ENCODE measurements at places on chromosomes 7 and 10. TPM values are rescaled to one million over a fixed set of nuclear protein-coding genes. Genes with fewer than 3 reads are reported as not detected.

ZNF488 gene
- not detected for total RNA-seq

SLC29A4 gene
- 2.2 TPM for total RNA-seq

ITGB8 gene
- 12.0 TPM for total RNA-seq

CRYGN gene
- total RNA-seq = 1.7 TPM

TAS2R16 gene
- not detected for total RNA-seq

NCF1 gene
- total RNA-seq = 7.0 TPM

SPDYE2 gene
- total RNA-seq = not detected

GRB10 gene
- 106 TPM for total RNA-seq

IMPDH1 gene
- total RNA-seq = 60.1 TPM

CALD1 gene
- total RNA-seq = 1,102 TPM

GNB2 gene
- 185 TPM for total RNA-seq

ATG9B gene
- 0.12 TPM for total RNA-seq

PNPLA8 gene
- total RNA-seq = 31.2 TPM

CC2D2B gene
- total RNA-seq = 12.2 TPM

MARVELD1 gene
- 87.4 TPM for total RNA-seq

HMX2 gene
- total RNA-seq = not detected

CCDC172 gene
- total RNA-seq = not detected

GARIN1A gene
- 6.1 TPM for total RNA-seq

KCNIP2 gene
- total RNA-seq = 9.0 TPM

GPR141 gene
- 4.2 TPM for total RNA-seq

ARMC3 gene
- not detected for total RNA-seq

ACSL5 gene
- total RNA-seq = 13.4 TPM

BCCIP gene
- 36.1 TPM for total RNA-seq

POLR2J2 gene
- 10.0 TPM for total RNA-seq

ANKRD61 gene
- total RNA-seq = not detected

MYH16 gene
- 0.29 TPM for total RNA-seq

CUL2 gene
- 24.3 TPM for total RNA-seq

EPDR1 gene
- total RNA-seq = 39.0 TPM

EPO gene
- total RNA-seq = not detected

GCK gene
- 1.2 TPM for total RNA-seq

SPAM1 gene
- total RNA-seq = not detected

PLAU gene
- total RNA-seq = 35.4 TPM

CYP3A5 gene
- total RNA-seq = not detected

TSPAN12 gene
- total RNA-seq = 14.3 TPM

CALHM3 gene
- total RNA-seq = not detected

GRID2IP gene
- 0.16 TPM for total RNA-seq

ATOH7 gene
- 0.23 TPM for total RNA-seq

FAM25C gene
- not detected for total RNA-seq

CFAP46 gene
- total RNA-seq = not detected

CYP3A7 gene
- total RNA-seq = not detected

BAMBI gene
- total RNA-seq = 18.3 TPM

GIMAP8 gene
- total RNA-seq = 41.4 TPM

HEPACAM2 gene
- total RNA-seq = not detected

LOXL4 gene
- total RNA-seq = 15.5 TPM

CPN1 gene
- total RNA-seq = not detected

ERVW-1 gene
- total RNA-seq = not detected

PNLIPRP2 gene
- total RNA-seq = not detected

ERCC6 gene
- 48.4 TPM for total RNA-seq

PHYHIPL gene
- 0.19 TPM for total RNA-seq

NUDT1 gene
- total RNA-seq = 11.1 TPM

CDK14 gene
- 72.4 TPM for total RNA-seq

ZNF239 gene
- 3.3 TPM for total RNA-seq

GNAT3 gene
- not detected for total RNA-seq

All from aorta (tissue), 5 donors.